Mesothelial cell of epicardium (in vitro differentiated cells): ENCODE measurements at places on chromosomes 7 and 10.
A peak's percentile ranks its signal among the peaks of the same experiment; 100 is the strongest.

GRCh38 chr10:53839440-53840039 lies 961.5 kb downstream of the PCDH15 start:
- H3K36me3 ChIP-seq, result peaks cover 7% of the 10 kb centered on the region
- DNase-seq, result no peak
- no peaks in the 10 kb centered on the region for H3K27me3 ChIP-seq

GRCh38 chr7:6306471-6306870 lies 34.0 kb upstream of the CYTH3 start:
- DNase-seq, result no peak
- no peaks in the 10 kb centered on the region for H3K36me3 ChIP-seq
- no peak overlapping the region for H3K27ac ChIP-seq
- H3K27me3 ChIP-seq, result no peaks in the 10 kb centered on the region

- H3K27me3 ChIP-seq, result no peaks in the 10 kb centered on the region
- no peak overlapping the region for H3K27ac ChIP-seq
- no peak for DNase-seq
Observed at GRCh38 chr10:79049931-79050895, 18.6 kb upstream of the ZMIZ1 start.

DNA sequence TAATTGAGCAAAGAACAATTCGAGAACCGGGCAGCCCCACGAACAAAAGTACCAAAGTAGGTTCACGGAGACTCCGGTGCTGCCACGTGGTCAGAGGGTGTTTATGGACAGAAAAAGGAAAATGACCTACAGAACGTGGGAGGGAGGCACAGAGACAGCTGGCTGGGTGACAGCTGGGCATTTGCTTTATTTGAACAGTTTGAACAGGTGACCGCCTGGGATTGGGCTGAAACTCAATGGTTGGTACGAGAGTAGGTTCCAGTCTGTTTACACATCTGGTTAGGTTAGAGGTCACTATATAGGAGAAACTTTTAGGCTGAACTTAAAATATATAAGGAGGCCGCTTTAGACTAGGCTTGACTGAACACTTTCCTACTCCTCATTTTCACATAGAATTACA lies 50.6 kb upstream of the CELF2 start:
- H3K4me3 ChIP-seq, result no peak overlapping the region
- no peak overlapping the region for H3K27ac ChIP-seq
- no peak for DNase-seq
- peaks cover 6% of the 10 kb centered on the region for H3K4me1 ChIP-seq
- peaks cover 14% of the 10 kb centered on the region for H3K27me3 ChIP-seq

DNA sequence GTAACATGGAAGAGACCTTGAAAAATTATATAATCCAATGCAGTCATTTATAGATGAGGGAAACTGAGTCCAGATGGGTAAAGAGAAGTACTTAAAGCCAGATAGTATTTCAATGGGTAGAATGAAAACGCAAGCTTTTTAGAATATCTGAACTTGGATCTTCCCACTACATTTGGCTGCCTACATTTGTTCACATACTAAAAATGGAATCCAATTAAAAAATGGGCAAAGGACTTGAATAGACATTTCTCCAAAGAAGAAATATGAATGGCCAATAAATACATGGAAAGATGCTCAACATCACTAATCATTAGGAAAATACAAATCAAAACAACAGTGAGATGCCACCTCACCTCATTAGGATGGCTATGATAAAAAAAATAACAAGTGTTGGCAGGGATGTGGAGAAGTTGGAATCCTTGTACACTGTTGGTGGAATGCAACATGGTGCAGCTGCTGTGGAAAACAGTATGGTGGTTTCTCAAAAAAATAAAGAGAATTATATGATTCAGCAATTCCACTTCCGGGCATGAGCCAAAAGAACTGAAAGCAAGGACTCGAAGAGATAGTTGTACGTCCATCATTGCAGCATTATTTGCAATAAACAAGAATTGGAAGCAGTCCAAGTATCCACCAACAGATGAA lies 188.0 kb downstream of the FRMD4A start:
- H3K27me3 ChIP-seq, result peaks cover 48% of the 10 kb centered on the region
- no peak overlapping the region for H3K27ac ChIP-seq
- H3K4me1 ChIP-seq, result no peaks in the 10 kb centered on the region
- no peaks in the 10 kb centered on the region for H3K36me3 ChIP-seq
- DNase-seq, result no peak

- peak; percentile 69 for DNase-seq
- no peaks in the 10 kb centered on the region for H3K36me3 ChIP-seq
- H3K4me3 ChIP-seq, result peak overlapping the region; percentile 63
- H3K4me1 ChIP-seq, result peaks cover 19% of the 10 kb centered on the region
Observed at GRCh38 chr10:122113161-122113944, 124.4 kb downstream of the TACC2 start.

DNA sequence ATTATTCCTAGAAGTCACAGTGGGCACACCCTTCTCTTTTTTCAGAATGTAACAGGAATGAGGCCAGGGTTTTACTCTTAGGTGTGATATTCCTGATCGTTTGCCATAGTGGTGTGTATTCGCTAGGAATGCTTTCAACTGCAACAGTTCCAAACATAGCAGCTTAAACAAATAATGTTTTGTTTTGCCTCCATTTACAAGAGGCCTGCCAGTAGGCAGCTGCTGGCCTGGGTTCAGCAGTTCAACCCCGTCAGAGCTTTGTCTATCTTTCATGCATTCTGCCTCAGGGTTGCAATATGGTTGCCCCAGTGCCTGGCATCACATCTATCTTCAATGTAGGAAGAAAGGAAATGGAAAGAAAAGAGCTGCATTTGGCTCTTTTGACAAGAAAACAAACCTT lies 21.7 kb upstream of the RET start:
- H3K4me3 ChIP-seq, result no peak overlapping the region
- peaks cover 46% of the 10 kb centered on the region for H3K27me3 ChIP-seq
- no peaks in the 10 kb centered on the region for H3K36me3 ChIP-seq
- peaks cover 4% of the 10 kb centered on the region for H3K4me1 ChIP-seq
- DNase-seq, result no peak
- no peak overlapping the region for H3K27ac ChIP-seq

- H3K4me3 ChIP-seq, result no peak overlapping the region
- peaks cover 15% of the 10 kb centered on the region for H3K4me1 ChIP-seq
- no peak for DNase-seq
- H3K27ac ChIP-seq, result peak overlapping the region; percentile 17
Observed at GRCh38 chr10:35458500-35459448, 122.5 kb downstream of the CCNY start.

- DNase-seq, result no peak
- peaks cover 4% of the 10 kb centered on the region for H3K4me1 ChIP-seq
- H3K27me3 ChIP-seq, result no peaks in the 10 kb centered on the region
- no peak overlapping the region for H3K4me3 ChIP-seq
- H3K27ac ChIP-seq, result no peak overlapping the region
Observed at GRCh38 chr10:46264737-46265368, 21.9 kb upstream of the ANTXRL start.

DNA sequence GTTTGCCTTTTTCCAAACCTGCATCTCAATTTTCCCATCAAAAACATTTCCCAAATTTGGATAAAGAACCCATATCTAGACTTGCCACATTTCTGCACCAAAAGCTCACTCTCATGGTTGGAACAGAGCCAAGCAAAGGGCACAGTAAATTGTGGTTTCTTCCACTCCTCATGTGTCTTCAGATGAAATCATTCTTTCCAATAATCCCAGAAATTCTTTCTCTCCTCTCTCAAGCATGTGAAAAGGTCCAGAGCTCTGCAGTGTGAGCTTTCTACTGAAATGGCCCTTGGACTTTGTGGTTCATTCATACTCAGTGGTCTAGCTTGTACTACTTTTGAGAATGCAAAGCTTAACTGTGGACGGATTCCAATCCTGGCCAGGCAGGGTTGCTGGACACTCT lies 19.8 kb downstream of the PRSS2 start:
- no peak for DNase-seq
- H3K4me3 ChIP-seq, result no peak overlapping the region
- no peaks in the 10 kb centered on the region for H3K4me1 ChIP-seq
